ENCODE measurements at places on chromosomes 2 and 18.

DNA sequence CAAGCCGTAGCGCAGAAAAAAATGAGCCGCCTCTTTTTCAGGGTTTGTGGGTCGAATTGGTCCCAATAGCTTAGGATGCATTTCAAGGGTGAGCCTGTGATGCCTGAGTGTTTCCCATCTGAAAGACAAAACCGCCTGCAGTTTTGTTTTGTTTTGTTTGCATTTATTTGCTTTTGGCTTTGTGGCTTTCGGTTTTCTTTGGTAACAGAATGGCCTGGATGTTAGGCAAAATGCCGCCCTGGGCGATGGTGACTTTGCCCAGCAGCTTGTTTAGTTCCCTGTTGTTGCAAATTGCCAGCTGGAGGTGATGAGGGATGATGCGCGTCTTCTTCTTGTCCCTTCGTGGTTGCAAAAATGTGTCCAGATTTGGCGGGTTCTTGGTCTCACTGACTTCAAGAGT, 109.4 kb downstream of the LTBP1 start:
- no peak for DNase-seq

GRCh38 chr2:159010963-159011362, 42.5 kb downstream of the TANC1 start:
- DNase-seq, result no peak

- no peak for DNase-seq
These were observed 1.5 kb upstream of the GMCL1 start for GRCh38 chr2:69827796-69828540.

GRCh38 chr2:50547521-50547920, 484.4 kb downstream of the NRXN1 start:
- DNase-seq, result no peak

- no peak for DNase-seq
These were observed 187.9 kb downstream of the BCL11A start for GRCh38 chr2:60365556-60365955.

DNA sequence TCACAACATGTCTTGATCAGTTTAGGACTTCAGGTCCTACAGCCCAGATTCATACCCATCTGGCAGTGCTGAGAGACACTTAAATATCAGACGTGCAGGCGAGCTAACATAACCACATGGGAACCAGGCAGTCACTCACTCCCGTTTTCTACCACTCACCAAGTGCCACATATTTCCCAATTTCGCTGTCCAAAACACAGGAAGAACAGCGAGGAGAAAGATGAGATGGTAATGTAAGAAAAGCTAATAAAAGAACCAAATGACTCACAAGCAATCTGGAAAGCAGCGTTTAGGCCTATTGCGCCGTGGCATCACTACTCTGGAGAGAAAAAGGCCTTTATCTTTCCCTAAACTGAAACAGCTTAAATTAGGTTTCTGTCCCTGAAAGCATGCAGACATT, 647.8 kb upstream of the SLC39A10 start:
- no peak for DNase-seq

GRCh38 chr18:29078273-29078672, 901.3 kb upstream of the CDH2 start:
- DNase-seq, result no peak

GRCh38 chr2:189113963-189114362, 65.6 kb downstream of the COL5A2 start:
- DNase-seq, result no peak

GRCh38 chr18:75533209-75533608, 105.7 kb upstream of the SMIM21 start:
- DNase-seq, result no peak

DNA sequence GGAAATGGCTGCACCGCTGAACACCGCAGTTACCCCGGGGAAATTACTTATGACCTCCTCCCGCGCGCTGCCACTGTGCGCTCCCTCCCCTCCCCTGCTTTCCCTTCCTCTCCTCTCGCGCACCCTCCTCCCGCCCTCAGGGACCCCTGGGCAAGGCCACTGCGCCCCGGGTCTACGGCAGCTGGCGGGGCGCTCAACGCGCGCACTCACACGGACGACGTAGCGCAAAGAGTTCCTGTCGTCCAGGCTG, 7.9 kb downstream of the ALPP start:
- DNase-seq, result no peak

DNA sequence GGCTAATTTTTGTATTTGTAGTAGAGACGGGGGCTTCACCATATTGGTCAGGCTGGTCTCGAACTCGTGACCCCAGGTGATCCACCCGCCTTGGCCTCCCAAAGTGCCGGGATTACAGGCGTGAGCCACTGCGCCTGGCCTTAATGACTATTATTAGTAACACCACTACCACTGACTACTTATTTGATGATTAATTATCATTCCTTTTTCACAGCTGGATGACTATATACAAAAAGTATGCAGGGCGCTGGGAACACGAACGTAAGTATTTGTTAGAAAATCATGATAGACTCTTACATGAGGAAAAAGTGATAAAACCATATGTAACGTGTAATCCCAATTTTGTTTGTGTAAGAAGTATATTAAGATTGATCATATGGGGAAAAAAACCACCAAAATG, 21.6 kb downstream of the DARS1 start:
- DNase-seq, result no peak

- DNase-seq, result no peak
These were observed 54.1 kb downstream of the E2F6 start for GRCh38 chr2:11411768-11412448.

DNA sequence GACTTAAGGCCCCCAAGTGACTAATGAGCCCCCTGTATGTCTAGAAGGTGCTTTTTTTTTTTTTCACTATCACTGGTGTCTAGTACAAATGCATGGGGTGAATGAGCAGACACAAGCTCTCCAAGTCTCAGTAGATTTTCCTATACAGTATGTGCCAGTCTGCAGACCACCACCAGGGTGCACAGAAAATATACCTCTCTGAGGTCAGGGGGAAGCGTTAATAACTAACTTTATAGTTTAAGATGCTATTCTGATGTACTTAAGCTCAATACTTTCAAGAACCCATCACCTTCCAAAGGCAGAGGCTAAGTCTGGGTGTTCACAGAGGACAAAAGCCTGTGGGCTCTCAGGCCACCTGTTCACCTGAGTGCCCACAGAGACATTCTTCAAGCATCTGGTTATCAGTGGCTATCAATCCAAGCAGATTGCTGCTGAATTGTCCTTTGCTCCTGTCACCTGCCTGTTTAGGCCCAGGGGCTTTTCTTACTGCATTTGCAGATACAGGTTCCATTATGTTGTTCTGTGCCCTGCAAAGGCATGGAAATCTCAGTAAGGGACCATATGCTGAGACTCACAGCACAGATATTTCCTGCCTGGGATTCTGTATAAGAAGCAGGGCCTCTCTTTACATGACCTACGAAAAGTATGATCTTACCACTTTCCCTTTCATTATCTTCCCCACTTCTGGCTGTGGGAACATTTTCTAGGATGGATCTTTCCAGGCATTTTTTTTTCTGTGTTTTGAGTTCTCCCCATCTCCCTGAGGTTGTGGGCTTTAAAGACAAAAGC, 534.6 kb downstream of the TNS1 start:
- no peak for DNase-seq

DNA sequence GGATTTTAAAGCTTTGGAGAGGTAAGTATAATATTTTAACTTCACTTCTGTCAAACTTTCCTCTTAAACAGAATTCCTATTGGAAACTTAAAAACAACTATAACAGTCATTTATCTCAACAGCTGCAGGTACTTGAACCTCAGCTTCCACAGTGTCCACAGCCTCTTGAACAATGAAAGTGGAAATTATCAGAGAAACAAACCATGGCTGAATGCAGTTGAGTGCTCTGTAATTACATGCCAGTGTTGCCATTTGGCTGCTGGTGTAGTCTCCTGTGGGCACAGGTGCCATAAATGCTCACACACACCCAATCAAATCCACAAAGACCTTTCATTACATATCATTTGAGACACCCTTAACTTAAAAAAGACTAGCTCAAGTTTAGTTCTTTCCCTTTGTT, 125.1 kb downstream of the CPS1 start:
- no peak for DNase-seq

- no peak for DNase-seq
These were observed 388.3 kb downstream of the NR4A2 start for GRCh38 chr2:155944218-155944617.

DNA sequence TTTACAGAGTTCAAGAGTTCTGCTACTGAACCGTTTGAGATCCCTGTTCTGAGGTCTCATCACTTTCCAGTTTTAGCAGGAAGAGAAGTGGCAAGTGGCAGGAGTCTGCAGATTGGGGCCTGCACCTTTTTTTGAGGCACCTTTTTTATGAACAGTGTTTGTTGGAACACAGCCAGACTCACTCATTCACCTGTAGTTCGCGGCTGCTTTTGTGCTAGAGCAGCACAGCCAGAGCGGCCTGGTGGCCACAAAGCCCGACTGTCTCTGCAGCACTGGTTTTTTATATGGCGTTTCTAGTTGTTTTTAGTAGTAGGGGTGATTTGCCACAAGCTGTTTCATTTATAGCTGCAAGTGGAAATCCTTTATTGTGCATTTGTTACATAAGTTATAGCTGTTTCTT, 8.6 kb downstream of the ACP1 start:
- DNase-seq, result no peak

DNA sequence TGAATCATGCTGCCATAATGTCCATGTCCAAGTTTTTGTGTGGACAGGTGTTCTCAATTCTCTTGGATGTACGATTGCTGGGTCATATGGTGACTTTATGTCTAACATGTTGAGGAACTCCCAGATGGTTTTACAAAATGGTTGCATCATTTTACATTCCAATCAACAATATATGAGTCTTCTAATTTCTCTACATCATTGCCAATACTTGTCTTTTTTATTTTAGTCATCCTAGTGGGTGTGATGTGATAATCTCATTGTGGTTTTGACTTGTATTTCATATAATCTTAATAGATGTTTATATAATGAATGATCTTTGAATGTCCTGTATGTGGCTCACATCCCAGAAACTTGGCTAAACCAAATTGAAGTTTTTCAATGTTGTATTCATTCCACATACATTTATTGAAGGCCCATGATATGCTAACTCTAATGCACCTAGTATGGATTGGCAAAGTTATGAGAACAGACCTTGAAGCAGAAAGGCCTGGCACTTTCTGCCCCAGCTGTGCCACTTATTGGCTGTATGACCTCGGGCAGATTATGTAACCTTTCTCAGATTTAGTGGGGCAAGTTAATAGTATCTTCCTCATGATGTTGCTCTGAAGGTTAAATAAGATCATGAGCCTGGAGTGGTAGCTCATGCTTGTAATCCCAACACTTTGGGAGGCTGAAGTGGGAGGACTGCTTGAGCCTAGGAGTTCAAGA, 205.4 kb downstream of the RAB3GAP1 start:
- no peak for DNase-seq

DNA sequence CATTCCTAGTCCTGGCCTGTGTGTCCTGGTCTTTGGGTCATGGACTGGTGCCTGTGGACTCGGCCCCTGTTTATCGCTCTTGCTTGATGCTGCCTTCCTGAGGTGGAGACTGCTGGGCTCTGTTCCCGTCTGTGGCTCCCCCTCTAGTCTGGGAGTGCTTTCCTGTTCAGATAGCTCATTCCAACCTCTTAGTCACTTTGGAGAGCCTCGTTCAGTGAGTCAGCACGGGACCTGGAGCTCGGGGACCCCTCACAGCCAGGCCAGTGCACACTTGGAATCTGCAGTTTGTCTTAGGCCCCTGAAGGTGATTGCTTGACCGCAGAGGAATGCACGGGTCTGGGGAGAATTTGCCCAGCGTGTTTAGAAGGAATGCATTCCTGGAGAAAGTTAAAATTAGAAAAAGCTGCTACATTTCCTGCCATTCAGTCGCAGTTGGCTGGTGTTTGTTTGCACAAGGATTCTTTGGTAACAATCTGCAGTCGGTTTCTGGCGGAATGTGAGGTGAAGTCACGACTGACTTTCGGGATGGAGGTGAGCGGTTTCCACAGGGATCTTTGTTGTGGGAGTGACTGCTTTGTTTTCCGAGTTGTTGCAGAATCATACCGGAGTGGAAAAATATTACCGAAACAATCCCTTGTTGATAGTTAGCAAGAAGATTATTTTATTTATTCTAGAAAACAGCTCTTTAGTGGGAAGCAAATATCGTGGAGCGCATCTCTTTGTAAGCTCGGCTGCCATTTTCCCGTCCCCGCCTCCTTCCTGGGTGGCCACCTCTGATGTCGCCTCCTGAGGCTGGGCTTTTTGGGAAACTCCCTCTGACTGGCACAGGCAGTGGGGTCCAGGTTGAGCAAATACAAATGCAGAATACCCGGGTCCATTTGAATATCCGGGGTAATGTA, 29.6 kb downstream of the SH3BP4 start:
- no peak for DNase-seq

DNA sequence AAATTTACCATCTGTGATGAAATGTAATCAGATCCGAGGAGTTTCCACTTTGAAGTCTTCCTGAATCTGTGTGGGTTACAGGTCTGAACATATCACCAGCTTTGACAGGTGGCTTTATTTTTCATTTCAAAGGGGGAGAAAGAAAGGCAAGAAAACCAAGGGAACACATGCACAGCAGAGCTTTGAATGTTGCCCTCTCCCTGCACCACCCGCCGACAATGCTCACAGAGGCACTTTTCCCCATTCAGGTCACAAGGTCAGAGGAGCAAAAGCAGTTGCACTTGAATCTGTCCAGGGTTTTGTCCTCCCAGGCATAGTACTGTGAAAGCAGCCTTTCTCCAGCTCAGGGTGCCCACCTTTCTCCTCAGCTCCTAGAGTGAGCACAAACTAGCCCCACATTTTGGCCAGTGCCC, 130.2 kb downstream of the OSR1 start:
- DNase-seq, result no peak

- DNase-seq, result no peak
These were observed 363.3 kb upstream of the TFPI start for GRCh38 chr2:187917535-187917934.

- no peak for DNase-seq
These were observed 216.3 kb downstream of the BCL11A start for GRCh38 chr2:60337142-60337497.

- DNase-seq, result no peak
These were observed 205.1 kb upstream of the TNP1 start for GRCh38 chr2:217065012-217065290.

DNA sequence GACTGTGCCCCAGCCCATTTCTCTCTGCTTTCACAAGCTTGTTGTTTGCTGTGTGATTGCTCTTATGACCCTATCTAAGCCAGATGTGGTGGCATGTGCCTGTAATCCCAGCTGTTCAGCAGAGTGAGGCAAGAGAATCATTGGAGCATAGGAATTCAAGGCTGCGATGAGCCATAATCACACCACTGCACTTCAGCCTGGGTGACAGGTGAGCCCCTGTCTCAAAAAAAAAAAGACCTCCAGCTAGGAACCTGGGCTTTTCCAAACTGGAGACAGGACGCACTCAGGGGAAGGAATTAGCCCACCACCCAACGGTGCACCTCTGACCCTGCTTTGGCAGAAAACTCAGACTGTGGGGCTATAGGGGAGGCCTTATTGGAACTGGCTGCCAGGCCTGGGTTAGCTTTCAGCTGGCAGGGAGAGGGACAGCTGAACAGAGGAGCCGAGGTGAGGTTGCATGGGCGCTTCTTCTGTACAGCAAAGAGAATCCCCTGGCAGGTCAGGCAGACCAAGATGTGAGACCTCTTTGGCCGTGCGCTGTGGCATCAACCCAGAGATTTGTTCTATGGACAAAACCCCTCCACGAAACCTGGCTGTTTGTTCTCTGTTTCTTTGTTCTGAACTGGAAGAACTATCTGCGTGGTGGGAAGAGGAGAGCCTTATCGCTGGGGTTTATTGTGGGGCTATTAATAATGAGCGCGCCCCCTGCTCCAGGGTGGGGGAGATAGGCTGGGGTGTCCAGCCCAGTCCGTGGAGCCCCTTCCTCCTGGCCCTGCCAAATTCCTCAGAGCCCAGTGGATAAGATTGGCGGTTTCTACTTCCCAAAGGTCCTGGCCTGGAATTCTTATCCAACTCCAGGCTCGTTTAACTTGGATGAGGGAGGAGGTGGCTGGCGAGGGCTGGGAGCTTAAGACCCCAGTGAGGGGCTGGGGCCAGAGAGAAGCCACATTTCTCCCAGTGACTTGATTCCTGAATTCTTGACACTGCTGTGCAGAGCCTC, 38.8 kb upstream of the SMAD7 start:
- no peak for DNase-seq

All from stimulated activated CD8-positive, alpha-beta memory T cell treated with anti-CD3 and anti-CD28 coated beads, Interleukin-15, amount 100 ng/mL, for 24 hours (primary cell).